D341Med (cell line): ENCODE measurements at places on chromosomes 2 and 18.

- no peak for DNase-seq
Observed at GRCh38 chr2:102660574-102660973, 41.2 kb downstream of the SLC9A2 start.

DNA sequence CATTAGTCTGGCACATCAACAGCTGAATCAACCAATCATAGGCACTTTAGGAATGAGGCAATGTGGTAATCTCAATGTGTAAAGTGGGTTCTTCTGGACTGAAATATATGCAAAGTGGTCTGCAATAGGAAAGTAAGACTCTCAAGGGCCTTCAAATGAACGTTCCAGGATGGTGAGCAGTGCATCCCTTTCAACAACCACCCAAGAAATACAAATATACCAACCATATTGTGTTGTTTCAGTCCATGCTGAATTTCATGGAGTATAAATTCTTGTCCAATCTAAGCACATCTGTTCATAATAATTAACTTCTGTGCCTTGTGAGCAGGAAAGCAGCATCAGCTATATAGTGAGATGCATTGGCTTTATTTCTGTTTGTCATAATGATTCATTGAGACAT is 556.2 kb downstream of the THSD7B start:
- peak; percentile 34 for DNase-seq

DNA sequence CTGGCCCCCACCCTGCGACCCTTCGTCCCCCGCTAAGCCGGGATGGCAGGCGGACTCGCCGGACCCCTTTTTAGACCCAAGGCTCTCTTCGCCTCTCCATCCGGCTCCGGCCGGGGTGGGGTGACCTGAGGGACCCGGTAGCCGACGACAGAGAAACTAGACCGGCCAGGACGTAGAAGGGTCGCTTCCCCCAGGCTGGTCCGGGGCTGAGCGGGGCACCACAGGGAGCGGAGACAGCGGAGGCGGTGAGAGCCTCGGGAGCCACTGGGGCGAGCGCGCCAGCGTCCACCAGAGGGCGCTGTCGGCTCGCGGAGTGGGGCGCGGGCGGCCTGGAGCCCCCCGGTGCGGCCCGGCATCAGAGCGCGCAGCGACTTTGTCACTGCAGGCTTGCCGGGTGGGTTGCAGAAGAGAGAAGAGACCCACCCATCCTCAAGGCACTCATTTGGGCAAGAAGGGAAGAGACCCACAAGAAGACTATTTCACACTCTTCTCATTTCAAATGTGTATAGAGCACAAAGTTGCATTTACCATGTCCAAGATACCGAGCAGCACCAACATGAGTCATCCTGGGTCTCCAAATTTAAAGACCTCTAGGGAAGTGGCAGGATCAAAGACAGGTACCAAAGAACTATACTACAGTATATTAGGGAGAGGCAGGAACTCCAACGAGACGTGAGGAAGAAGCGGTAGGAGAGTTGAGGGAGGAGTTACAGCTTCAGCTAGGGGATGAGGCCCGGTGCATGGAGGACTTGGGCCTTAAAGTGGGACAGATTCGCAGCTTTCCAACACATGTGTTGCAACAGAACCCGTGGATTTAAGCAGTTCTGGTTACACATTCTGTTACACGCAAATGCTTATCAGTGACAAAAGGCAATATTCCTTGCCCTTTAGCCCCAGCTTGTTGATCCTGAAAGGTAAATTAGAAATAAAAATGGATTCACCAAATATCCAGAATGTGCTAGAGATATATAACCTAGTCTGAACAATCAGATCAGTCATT is 7.6 kb upstream of the PRKCE start:
- peak; percentile 94 for DNase-seq

GRCh38 chr2:120620025-120620793 is 115.5 kb upstream of the GLI2 start:
- DNase-seq = no peak

GRCh38 chr2:76829374-76830234 is 692.6 kb downstream of the LRRTM4 start:
- DNase-seq = no peak

GRCh38 chr2:146438246-146438645 is 1406.6 kb upstream of the ACVR2A start:
- no peak for DNase-seq

GRCh38 chr18:58235001-58235436 is 191.0 kb downstream of the NEDD4L start:
- no peak for DNase-seq

- no peak for DNase-seq
Observed at GRCh38 chr18:24417480-24417879, 9.0 kb upstream of the IMPACT start.
